Right lung (tissue), 10 donors: ENCODE measurements at places on chromosomes 1 and 21.

DNA sequence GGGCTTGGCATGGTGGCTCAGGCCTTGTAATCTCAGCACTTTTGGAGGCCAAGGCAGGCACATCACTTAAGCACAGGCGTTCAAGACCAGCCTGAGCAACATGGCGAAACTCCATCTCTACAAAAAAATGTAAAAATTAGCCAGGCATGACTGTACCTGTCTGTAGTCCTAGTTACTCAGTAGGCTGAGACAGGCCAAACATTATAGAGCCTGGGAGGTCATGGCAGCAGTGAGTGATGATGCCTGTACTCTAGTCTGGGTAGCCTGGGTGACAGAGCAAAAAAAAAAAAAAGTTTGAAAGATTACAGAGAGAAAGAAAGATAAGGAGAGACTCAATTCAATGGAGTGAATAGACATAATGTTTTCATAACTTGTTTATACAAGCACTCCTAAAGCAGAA, 556.5 kb upstream of the BRINP3 start:
- DNase-seq: no peak

DNA sequence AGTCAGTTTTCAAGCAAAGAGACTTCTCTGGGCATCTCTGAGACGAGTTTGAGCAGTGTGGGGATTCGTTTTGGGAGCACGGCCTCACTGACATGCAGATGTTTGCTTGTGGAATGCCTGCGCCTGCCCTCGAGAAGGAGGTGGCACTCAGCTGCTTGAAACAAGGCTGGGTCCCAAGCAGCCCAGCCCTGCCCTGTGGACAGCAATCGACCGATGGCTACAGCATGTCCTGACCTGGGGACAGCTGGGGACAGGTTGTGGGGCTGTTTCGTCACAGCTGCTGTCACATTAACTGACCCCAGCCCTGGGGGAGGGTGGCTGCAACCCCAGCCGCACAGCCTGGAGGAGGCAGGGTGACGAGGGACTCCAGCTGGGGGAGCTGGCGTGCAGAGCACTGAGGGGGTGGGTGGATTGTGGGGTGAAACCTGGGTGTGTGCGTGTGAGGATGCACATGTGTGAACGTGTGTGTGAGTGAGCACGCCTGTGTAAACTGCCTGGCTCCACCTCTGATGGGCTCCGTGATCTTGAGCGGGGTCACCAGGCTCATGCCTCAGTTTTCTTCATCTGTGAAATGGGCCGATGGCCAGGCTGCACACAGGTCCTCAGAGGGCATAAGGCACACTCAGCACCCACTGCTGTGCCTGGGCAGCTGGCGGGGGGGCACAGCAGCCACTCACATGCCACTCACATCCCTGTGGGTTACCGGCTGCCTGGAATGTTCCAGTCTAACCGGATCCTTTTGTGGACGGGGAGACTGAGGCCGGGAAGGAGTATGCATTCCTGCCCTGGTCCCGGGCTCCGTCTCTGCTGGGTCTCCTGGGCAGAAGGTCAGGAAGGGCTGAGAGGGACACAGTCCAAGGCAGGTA, 49.3 kb downstream of the COL18A1 start:
- DNase-seq: peak; percentile 49

- no peak for DNase-seq
Measured at GRCh38 chr21:35096959-35097358, 47.9 kb upstream of the RUNX1 start.

GRCh38 chr1:35561972-35562680, 4.5 kb downstream of the NCDN start:
- DNase-seq: no peak

- no peak for DNase-seq
Measured at GRCh38 chr1:10651793-10652192, 144.7 kb downstream of the CASZ1 start.

- no peak for DNase-seq
Measured at GRCh38 chr1:153375511-153375910, at the start of gene S100A12. S100A12 (minus strand) TSS chr1:153375621; CDS start chr1:153374592, 1,029 bp downstream.

DNA sequence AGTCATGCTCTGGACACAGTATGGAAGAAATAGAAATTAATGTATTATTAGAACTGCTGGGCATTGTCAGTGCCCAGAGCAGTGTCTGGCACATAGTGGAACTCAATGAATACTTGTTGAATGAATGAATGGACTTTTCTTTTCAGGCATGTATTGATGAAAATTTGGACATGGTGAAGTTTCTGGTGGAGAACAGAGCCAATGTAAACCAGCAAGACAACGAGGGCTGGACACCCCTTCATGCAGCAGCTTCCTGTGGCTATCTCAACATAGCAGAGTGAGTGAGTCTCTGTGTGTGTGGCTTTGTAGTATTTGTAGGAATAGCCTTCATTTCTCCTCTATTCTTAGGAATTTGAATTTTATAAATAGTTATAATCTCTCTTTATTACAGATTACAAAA, 68.1 kb downstream of the PPP1R12B start:
- DNase-seq: no peak

DNA sequence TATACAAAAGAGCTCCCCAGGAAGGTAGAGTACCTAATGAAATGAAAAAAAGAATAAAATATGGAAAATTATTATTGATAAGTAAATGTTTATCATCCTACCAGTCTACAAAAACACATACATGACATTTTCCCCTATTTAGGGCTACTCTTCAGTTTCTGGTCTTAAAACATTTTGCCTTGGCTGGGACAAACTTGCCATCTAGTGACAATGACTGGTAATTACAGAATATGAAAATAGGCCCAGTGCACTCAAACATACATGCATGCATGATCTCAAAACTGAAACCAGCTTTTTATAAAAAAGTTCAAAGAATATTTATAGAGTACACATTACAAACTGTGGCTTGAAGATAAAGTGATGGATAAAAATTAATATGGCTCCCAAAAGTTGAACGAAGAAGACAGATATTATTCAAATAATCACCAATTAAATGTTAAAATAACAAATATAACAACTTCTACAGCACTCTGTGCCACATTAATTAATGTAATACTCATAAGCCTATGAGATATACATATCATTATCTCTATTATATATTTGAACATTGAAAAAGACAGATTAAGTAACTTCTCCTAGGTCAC, 10.5 kb upstream of the RNPC3 start:
- DNase-seq: peak; percentile 45

- no peak for DNase-seq
Measured at GRCh38 chr1:10901091-10901890, 104.8 kb upstream of the CASZ1 start.

DNA sequence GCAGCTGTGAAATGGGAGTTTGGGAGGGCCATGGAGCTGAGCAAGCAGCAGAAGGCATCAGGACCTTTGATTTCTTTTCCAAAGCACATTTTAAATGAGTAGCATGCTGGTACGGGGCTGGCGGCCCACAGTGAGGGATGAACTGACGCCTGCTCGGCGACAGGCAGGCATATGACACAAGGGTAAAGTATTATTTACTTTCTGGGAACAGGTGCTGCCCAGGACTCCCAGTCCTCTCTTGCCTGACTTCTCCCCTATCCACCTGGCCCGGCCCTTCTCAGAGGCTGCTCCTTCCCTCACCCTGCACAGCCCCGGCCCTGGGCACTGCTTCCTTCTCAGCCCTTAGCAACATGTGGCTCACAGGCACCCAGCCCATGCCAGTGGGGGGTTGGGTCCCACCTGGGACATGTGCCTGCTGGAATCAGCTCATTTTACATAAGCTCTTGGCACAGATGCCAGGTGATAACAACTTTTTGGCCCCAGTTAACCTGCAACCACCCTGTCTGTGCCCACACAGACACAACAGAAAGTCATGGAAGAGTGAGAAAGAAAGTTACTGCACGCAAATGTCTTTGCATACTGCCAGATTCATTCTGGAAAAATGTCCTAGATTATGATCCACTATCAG, 112.3 kb upstream of the GADD45A start:
- DNase-seq: no peak

DNA sequence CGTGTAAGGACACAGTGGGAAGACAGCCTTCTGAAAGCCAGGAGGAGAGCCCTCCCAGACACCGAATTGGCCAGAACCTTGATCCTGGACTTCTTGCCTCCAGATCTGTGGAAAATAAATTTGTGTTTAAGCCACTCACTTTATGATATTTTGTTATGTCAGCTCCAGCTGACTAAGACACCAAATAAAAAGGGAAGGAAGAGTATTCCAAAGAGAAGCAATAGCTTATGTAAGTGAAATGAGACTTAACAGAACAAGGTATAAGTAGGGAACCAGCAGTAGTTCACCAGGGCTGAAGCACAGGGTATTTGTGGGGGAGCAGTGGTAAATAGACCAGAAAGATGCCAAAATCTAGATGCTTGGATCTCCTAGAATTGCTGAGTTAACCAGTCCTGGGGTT, 94.2 kb upstream of the WLS start:
- no peak for DNase-seq

DNA sequence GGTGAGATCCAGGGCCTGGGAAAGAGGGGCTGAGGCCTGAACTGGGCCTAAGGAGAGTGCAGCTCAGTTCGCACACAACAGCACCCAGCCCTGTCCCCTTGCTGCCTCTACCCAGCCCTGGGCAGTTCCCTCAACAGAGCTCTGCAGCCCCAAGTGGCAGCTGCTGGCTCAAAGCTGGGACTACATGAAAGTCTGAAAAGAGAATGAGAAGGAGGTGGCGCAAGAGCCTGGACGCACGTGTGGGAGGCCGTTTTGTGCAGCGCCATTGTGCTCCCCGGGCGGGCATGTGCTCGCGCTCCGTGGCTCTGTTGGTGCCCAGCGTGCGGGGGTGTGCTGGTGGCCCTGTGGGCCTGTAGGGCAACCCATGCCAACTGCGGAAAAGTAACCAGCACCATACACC, 10.3 kb downstream of the GPR37L1 start:
- DNase-seq: no peak

DNA sequence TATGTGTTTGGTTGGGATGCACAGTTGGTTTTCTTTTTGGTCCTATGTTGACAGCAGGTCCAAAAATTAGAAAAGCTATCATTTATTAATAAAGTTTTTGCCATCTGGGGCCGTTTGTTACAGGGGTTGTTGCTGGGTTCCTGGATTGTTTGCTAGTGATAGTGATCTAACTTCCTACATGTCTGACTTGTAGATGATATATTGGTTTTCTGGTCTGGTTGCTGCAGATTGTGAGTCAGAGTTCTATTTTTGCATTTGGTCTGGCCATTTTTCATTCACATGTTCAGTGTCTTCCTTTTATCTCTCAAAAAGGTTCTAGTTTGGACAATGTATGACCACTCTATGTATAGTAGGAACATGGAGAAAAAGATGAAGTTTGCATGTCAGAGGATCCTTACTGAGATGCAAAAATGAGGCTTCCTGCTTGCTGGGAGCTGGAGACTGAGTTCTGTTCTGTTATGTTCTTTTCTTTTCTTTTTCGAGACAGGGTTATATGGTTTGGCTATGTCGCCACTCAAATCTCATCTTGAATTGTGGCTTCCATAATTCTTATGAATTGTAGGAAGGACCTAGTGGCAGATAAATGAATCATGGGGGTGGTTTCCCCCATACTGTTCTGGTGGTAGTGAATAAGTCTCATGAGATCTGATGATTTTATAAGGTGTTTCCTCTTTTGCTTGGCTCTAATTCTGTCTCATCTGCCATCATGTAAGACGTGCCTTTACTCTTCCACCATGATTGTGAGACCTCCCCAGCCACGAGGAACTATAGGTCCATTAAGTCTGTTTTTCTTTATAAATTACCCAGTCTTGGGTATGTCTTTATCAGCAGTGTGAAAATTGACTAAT, 4.2 kb upstream of the NVL start:
- no peak for DNase-seq

DNA sequence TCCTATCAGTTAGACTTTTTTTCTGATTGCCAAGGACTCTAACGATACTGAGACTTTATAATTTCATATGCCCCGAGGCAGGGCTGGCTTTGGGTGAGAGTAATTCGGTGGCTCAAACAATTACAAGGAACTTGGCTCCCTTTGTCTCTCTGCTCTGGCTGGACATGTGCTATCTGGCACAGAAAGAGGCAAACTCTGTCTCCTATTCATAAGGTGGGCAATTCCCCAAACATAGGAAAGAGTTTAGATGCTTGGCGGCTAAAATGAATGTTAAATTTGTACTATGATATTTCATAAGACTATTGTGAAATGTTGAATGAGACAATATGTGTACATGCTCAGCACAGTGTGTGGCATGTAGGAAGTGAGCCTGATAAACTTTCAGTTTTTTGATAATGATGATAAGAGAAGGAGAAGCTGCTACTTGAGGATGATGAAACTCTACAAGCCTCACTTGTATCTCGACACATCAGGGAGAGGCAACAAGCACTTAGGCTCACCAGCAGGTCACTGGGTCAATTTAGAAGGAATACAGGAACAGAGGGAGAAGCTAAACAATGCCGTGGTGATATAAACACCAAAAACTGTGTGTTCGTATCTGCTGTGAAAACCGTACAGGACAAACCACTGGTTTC, 12.6 kb upstream of the NTPCR start:
- DNase-seq: peak; percentile 26

DNA sequence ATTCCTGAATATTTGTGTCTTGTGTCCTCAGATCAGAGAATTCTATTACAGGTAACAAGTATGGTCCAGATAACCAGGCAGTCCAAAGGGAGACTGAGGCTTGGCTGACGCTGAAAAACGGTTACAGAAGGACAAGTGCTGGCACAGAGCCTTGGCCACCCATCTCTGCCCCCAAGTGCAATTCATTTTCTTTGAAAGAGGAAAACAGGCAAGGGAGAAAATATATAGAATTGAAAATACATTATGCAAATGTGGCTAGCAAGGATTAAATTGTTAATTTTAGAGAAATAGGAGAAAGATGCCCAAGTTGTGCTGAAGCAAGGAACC, 1.2 kb downstream of the SORT1 start:
- DNase-seq: no peak

DNA sequence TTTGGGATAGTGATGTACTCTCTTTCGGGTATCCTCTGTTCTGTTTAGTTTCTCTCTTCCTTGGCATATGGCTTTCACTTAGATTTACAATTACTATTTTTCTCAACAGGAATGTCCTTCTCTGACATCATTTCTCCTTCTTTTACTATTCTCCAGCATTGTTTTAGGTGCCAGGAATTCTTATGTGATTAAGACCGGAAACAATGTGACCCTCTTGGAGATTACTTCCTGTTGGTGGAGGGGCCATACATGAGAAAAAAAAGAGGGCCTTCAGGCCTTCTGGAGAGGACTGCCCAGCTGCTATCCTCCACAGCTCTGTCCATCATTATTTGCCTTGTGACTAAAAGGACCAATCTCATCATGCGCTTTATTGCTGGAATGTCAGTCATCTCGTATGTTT, 50.4 kb upstream of the ADAMTS5 start:
- no peak for DNase-seq

DNA sequence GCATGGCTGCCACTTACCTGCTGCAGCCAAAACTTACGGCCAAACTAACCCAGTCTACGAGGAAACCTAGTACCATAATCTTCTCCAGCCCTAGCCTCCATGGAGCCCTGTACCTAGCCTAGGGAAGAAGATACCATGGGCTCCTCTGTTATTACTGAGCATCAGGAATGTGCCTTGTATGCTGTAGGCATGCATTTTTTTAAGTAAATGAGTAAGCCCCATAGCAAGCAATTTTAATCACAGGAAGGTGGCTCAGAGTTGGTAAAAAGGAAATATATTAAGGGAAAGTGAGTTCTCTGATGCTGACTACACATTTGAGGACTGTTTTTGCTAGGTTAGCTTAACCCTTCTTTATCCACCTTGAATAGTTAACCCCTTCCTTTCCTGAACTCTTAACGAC, 21.2 kb downstream of the NFASC start:
- DNase-seq: no peak

- DNase-seq: peak; percentile 80
Measured at GRCh38 chr1:108595507-108595906, 35.6 kb downstream of the EEIG2 start.

GRCh38 chr1:18109756-18110597, 2.4 kb downstream of the IGSF21 start:
- no peak for DNase-seq

- no peak for DNase-seq
Measured at GRCh38 chr1:211738691-211739301, 63.4 kb upstream of the NEK2 start.

- no peak for DNase-seq
Measured at GRCh38 chr1:53293123-53293522, 34.7 kb downstream of the LRP8 start.
